ENCODE measurements at places on chromosomes 3 and 15.

DNA sequence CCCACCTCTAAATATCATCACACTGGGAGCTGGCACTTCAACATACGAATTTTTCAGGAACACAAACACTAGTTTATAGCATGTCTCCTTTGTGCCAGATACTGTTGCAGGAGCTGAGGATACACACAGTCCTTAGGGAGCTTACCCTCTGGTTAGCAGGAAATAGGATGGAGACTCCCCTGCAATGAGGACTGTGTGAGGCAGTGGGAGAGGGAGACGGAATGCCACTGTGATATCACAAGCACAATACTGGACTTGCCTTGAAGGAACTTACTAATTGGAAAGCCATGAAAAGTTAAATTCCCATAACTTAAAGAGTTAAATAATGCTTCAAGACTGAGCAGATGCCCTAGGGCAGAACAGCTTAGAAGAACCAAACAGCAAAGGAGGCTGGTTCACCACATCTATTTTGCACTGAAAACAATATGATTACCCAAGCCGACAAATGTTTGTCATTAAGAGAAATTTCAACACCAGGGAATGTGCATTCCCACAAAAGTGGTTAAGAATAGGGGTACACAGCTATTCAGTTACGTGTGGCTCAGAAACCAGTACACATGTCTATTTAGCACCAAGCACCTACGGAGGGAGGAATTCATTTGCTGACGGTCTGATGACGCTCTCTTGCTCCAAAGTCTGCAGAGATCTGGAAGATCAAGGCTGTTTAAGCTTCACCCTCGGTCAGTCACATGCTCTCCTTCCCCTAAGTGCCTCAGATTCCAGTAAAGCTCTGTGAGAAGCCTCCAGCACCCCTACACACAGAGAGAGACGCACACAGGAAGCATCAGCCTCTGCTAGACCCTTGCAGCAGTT, 5.2 kb downstream of the TBC1D2B start:
- no peak for DNase-seq

- peak; percentile 68 for DNase-seq
These were observed 128.0 kb downstream of the DNAJB8 start for GRCh38 chr3:128338536-128339330.

DNA sequence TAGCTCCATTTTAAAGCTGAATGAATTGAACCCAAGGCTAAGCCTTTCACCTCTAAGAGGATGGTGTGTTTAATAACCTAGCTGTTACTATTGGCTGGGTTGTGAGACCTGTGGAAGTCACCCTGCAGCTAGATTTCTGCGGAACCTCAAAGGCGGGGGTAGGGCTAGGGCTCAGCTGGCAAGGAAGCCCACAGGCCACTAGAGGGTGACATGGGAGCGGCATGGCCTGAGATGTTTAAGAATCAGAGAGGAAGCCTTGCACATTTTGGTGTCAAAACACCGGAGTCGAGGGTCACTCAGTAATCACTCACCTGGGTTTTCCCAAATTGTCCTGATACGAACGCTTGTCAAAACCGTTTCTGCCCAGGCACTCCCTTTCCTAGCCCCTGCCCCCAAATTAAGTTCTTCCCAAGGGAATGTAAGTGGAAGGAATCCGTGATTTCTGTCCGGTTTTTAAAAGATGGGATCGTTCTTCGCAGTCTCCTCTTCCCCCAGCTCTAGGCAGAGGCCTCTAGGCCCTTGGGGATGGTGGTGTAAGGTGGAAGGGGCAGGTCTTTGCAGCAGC, 3.8 kb upstream of the ACAD9 start:
- peak; percentile 61 for DNase-seq

GRCh38 chr15:60376677-60377095, 21.1 kb downstream of the ANXA2 start:
- DNase-seq: no peak

DNA sequence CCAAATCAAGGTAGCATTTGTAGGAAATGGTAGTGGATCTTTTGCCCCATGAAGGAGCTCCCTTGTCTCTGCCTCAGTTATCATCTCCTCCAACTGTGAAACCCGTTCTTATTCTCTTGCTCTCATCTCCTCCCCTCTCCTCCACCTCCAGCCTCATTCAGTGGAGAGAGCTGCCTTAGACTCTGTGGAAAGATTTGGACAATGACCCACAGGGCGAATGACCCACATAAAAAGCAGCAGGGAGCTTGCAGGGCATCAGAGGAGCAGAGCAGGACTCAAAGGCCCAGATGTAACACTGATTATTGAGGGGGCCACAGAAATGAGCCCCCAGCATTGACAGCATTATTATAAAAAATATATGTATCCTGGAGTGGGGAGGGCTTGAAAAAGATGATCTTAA, 641.1 kb upstream of the CFAP20DC start:
- DNase-seq: no peak

DNA sequence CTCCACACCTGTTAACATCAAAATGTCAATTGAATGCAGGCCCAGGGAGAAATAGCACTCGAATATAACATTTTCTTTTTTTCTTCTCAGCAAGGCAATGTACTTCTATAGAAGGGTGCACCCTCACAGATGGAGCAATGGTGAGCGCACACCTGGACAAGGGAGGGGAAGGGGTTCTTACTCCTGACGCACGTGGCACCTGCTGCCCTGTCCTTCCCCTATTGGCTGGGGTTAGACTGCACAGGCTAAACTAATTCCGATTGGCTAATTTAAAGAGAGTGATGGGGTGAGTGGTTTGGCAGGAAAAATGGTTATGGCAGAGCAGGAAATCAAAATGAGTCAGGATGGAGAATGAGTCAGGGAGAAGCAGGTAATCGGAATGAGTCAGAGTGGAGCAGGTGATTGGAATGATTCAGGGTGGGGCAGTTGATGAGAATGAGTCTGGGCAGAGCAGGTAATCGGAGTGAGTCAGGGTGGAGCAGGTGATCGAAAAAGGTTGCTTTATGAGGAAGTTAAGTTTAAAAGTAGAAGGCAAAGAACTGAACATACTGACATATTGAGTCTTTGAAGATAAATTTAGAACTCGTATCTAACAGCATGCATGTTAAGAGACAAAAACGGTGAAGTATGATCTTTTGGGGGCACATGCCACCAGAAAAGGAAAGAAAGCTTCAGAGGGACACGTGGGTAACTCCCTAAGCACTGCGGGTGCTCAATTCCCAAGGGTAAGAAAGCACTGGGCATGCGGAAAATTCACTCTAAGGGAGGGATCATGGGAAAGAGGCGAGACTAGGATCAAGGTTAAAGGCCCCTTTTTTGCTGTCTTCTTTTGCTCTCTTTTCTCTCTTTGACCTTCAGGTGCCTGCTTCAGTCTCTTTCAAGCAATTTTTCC, 72.9 kb upstream of the GALNT15 start:
- DNase-seq: no peak

- no peak for DNase-seq
These were observed 232.7 kb downstream of the IGSF11 start for GRCh38 chr3:118801899-118802298.

DNA sequence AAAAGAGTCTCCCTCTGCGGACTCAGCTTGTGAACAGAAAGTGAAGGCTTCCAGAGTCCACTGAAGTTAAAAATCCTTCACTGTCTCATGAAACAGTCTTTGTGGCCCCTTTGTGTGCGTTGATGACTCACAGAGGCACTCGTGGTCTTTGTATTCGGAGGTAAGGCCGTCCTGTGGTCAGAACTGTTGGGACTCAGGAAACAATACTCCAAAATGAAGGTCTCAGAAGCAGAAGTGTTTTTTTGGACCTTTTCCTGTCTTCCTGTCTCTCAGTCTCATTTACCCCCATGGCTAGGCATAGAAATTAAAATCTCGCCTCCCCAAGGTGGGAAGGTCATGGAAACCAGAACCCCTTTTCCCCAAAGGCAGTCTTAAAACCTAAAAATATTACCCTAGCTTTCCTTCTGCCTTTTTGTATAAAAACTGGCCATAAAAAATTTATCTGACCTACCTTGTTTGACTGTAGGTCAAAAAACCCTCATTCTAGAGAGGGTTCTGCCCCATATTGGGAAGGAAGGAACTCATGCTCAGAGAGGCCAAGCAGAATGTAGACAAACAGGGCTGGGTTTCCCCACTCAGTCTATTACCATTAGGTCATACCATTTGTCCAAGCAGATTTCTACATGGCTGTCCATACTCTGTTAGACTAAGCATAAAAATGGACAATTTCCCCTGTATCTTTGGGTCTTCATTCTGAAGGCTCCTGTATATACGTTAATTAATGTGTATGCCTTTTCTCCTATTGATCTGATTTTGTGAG, 19.1 kb upstream of the EPB42 start:
- no peak for DNase-seq

DNA sequence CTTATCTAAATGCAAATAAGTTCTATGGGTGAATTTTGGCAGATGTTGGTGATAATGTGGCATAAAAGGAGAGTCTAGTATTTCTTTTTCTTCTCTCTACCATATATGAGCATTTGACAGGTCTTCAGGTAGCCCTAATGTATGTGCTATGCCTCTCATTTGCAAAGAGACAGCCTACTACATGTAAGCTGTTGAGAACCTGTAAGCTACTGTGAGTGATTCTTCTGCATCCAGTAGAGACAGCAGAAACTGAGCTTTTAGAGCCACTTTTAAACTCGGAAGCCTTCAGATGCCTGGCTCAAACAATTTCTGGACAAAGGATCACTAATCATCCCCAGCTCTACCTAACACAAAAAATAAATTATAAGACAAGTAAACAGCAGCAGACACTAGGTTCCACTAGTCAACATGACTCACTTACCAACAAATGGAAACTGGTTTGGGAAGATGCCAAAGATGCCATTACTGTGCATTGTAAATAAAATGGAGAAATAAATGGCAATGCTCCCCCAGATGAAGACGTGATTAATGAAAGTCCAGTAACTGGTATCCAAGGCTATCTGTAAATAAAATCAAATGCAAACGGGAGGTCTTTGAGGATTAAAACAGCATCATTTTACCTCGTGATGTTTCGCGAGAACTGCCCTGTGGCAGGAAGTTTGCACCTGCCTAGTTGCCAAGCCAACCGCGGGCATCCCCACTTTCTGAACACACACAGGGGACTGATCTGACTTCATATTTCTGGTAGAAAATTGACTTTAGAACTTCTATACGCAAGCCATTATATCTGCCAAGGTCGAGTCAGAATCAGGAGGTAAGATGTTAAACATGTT, 245.3 kb downstream of the DTWD1 start:
- DNase-seq: no peak

DNA sequence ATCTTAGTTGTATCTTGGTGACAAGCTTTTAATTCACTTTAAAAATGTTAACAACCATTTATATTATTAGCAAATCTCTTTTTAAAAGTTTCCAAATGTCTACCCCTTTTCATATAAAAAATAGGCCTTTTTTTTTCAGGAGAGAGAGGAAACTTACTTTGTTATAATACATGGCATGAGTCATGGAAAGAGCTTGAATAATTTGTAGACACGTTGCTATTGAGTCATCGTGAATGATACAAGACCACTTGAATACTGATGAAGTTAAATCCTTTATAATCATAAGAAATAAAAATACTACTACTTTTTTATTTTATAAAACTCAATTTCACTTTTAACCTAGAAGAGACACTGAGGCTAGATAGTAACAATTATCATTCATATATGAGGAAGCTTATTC, 70.3 kb upstream of the BBX start:
- DNase-seq: no peak

DNA sequence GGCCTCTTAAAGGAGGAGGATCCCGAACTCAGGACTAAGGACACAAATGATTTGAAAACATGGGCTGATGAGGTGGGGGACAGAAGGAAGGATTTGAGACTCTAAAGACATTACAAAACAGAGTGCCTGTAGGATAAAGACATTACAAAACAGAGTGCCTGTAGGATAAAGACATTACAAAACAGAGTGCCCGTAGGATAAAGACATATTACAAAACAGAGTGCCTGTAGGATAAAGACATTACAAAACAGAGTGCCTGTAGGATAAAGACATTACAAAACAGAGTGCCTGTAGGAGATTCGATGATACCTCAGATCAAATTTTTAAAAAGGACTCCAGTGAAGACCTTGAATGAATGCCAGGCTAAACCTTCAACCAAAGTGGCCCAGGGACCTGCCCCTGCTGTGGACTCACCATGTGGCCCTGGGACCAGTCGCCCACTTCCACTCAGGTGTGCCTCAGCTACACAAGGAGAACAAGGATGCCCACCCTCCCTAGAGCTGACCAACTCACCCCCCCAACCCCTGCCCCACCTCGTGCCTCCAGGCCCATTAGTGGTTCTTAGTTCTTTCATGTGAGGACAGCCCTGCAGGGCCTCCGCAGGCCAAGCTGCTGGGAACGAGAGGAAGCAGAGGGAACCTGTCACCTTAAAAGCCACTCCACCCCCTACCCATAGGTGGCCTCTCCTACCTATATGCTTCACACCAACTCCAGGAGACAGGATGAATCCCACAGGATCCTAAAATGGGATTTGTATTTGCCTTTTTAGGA, 59.8 kb downstream of the SH3BP5 start:
- no peak for DNase-seq

DNA sequence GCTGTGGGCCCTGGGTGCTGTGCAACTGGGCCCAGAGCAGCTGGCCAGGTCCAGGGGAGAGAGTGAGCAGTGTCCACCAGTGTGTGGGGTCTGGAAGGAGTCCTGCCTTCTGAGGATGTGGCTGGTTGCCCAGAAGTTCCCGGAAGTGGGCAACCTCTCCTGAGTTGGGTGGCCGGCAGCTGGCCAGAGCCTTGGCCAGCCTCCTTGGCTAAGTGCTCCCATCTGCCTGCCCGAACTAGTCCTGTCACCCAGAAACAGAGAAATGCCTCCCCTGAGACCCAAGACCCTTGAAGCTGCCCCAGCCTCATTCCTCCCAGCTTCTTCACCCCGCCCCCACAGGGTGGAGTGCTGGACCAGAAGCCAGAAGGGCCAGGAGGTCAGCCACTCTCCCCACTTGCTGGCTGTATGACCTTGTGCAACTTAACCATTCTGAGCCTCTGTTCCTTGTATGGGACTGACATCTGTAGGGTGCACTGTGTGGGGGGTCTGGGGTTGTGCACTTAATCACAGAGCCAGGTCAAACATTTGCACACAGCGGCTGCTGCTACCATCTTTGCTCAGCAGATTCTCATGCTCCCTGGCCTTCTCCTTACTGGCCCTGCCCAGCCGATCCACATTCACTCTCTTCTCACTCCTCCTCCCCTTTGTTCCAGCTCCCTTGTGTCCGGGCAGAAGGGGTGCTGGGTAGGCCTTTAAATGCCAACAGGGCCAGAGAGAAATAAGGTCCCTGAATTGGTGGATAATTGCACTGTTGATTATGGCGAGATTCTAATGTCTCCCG, 7.5 kb upstream of the ALAS1 start:
- DNase-seq: no peak

DNA sequence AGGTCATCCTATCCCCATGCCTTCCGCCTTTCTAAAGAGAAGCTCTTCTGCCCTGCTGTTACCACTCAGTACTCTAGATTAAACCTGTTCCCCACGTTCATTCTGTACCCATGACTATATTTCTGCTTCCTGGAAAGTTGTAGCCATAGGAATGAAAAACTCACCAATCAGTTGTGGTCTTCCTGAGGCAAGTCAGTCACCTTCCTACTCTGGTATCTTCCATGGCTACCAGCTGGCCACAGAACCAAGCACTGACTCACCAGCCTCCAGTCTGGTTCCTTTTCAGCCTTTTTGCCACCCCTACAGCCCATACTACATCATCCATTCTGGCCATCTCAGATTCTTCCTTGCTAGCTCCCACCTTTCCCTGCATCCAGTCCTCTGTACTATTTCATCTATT, 46.4 kb downstream of the TMEM44 start:
- DNase-seq: no peak

- DNase-seq: no peak
These were observed 6.4 kb downstream of the STRA6 start for GRCh38 chr15:74196175-74196574.
